NCI-H1092 (cell line): ENCODE measurements at places on chromosomes 11 and 22.

- no peak for DNase-seq
Observed at GRCh38 chr11:36467916-36468315, 42.2 kb downstream of the TRAF6 start.

- DNase-seq, result no peak
Observed at GRCh38 chr11:6620636-6621035, 1.4 kb upstream of the TPP1 start.

DNA sequence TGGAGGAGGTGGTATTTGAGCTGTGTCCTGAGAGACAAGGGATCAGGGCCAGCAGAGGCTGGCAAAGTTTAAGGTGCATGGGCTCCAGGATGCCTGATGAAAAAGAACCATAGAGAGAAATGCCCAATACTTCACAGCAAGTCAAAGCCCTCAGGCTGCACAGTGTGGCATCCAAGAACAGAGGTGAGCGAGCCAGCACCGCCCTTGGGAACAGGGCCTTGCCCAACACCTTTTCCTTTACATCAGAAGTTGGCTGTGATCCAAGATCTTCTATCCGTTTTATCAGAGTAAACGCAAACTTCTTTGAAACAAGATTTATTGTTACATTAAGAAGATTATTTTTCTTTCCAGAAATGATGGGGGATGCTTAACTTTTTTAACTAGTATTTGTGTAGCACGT, 1.4 kb downstream of the B3GNT6 start:
- no peak for DNase-seq

DNA sequence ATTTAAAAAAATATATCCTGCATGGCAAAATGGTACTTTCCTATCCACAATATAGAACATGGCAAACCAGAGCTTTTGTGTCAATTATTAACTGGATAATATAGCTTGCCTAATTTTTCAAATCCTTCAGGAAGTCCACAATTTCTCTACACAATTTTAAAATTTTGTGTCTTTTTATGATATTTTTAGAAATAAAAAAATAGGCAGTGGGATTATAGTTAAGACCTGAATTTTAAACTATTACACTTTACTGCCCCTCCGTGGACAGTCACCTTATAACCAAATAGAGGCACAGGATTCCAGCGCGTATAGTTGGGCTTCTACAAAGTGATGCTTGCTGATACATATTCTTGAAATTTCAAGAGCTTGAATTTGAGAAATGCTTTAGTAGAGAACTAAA, 2.1 kb upstream of the DMC1 start:
- peak; percentile 4 for DNase-seq

GRCh38 chr11:130615561-130615960, 167.1 kb downstream of the ADAMTS15 start:
- no peak for DNase-seq

DNA sequence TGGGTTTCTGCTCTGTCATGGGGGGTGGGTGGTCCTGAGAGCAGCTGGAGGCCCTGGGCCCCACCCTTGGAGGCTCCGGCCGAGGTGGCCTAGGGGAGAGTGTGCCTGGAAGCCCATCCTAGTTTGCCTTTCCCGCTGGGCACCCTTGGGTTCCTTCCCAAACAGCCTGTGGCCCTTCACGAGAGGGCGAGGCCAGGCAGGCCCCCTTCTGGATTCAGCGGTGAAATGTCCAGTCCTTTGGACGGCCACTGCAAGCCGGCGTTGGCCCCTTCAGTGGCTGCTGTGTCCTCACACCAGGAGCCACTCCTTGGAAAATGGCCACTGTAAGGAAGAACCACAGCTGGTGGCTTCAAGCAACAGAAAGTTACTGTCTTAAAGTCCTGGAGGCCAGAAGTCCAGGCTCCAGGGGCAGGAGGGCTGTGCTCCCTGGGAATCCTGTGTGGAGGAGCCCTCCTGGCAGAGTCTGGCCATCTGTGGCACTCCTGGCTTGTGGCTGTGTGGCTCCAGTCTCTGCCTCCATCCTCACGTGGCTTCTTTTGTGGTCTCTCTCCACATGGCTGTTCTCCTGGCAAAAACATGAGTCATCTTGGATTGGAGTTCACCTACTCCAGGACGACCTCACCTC, 854.1 kb downstream of the TBC1D22A start:
- no peak for DNase-seq

- no peak for DNase-seq
Observed at GRCh38 chr11:90590286-90590685, 367.4 kb upstream of the CHORDC1 start.

DNA sequence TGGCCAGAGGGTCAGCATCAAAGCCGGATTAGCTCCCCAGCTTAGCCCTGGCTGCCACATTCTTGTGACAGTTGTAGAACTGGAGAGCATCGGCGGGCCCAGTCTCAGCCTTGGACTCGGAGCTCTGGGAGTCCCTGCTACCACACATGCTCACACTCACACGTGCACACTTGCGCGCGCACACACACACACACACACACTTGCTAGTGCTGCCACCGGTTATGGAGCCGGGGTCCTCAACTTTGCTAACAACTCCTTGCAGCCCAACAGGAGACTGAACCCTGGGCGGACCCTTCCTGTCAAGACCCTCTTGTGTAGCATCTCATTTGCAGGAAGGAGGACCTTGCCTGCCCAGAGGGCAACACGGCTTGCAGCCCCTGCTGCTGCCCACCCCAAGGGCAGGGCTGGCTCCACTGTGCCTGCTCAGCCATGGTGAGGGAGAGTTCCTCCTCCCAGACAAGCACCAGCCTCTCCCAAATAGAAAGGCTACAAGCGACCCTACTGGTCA, 107.6 kb downstream of the WNT7B start:
- no peak for DNase-seq

GRCh38 chr11:6095798-6096197, 11.7 kb upstream of the OR56B4 start:
- no peak for DNase-seq

- no peak for DNase-seq
Observed at GRCh38 chr11:1864231-1864630, 11.3 kb downstream of the LSP1 start.

DNA sequence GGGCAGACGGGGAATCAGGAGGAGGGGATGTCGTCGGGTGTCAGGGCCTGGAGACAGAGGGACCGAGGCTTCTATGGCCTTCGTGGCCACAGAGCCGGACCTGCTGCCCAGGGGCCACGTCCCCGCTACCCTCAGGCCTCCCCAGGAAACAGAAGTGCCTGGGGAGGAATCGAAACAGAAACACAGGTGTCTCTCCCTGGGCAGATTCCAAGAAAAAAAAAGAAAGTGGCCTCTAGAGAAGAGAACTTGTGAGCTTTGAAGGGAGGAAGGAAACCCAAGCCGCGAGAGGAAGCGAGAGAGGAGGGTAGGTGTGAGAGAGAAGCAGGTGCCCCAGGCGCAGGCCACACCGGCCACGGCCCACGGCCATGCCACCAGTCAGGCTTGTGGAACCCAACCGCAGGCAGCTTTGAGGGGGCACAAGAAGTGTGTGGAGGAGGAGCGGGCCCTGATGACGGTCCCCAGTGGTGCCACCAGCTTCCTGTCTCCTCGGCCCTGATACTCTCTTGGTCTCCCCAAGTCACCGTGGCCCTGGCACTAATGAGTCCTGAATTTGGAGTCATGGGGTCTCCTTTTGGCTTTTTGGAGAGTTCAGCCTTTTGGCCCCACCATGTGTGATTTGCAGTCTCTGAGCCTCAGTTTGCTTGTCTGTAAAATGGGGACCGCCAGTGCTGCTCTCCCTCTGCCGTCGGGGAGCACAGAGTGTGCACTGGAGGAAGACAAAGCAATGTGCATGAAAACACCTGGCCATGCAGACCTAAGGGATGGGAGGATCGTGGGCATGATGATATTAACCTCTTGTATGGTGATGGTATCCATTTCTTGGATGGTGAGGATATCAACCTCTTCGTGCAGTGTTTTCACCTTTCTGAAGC, 25.2 kb downstream of the LIF start:
- DNase-seq, result no peak

GRCh38 chr22:42974223-42974622, 40.7 kb downstream of the PACSIN2 start:
- no peak for DNase-seq

DNA sequence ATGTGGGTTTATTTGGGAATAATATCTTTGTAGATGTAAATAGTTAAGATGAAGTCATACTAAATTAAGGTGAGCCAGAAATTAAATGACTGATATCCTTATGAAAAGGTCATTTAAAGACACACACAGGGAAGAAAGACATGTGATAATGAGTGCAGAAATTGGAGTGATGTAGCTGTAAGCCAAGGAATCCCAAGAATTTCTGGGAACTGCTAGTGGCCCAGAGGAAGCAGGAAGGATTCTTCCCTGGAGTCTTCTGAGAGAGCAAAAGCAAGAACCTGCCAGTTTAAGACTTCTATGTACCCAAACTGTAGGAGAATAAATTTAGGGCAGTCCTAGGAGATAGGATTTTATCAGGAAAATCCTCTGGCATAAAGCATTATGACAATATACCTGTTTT, 66.9 kb downstream of the LRRC4C start:
- no peak for DNase-seq

- DNase-seq, result no peak
Observed at GRCh38 chr11:116874251-116874650, 36.8 kb upstream of the APOA1 start.
